ENCODE measurements at places on chromosomes 7 and 10. TPM values are rescaled to one million over a fixed set of nuclear protein-coding genes. Genes with fewer than 3 reads are reported as not detected.
A peak's percentile ranks its signal among the peaks of the same experiment; 100 is the strongest.

GRCh38 chr7:103120362-103120761, 28.5 kb downstream of the NAPEPLD start:
- no peak overlapping the region for H3K27ac ChIP-seq
- DNase-seq, result no peak
- H3K27me3 ChIP-seq, result no peaks in the 10 kb centered on the region
- no peaks in the 10 kb centered on the region for H3K4me1 ChIP-seq
- no peak overlapping the region for H3K4me3 ChIP-seq

DNA sequence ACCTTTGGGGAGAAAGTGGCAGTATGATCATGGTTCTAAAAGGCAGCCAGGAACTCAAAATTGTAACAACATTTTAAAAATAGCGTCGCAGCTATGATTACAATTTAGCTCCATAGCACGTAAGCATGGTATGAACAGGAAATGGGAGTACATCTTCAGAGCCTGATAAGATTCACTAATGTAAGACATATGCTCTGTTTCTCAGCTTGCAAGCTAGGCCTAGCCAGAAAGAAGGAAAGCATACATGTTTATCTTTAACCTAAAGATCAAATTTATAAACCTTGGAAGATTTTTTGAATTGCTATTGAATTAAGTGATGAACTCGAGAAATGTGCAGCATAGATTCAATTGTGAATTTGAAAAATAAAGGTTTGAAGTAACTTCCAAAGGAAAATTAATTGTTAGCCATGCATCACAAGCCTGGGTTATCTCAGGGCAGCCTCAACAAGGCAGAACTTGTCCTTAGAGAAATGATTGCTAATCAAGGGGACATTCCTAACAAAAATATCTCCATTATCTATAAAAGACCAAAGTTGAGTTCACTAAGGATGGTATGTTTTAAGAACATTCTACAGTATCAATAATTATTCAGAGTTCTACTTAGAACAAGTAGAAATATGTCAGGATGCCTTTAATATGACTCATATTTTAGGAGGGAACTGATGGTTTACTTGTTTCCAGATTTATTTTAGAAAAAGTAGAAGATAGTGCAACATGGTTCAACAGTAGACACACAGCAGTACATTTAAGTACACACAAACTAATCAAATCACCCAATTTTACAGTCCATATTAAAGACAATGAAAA, 38.8 kb upstream of the SEPTIN7 start:
- no peaks in the 10 kb centered on the region for H3K4me1 ChIP-seq
- DNase-seq, result peak; percentile 52
- peak overlapping the region; percentile 16 for H3K27ac ChIP-seq
- no peaks in the 10 kb centered on the region for H3K36me3 ChIP-seq
- H3K4me3 ChIP-seq, result no peak overlapping the region

KIAA1217 gene
- 35.1 TPM for total RNA-seq

- H3K27me3 ChIP-seq, result no peaks in the 10 kb centered on the region
- no peak overlapping the region for H3K4me3 ChIP-seq
- no peaks in the 10 kb centered on the region for H3K36me3 ChIP-seq
- no peaks in the 10 kb centered on the region for H3K4me1 ChIP-seq
Observed at GRCh38 chr10:60096761-60097513, 190.6 kb upstream of the CCDC6 start.

DNA sequence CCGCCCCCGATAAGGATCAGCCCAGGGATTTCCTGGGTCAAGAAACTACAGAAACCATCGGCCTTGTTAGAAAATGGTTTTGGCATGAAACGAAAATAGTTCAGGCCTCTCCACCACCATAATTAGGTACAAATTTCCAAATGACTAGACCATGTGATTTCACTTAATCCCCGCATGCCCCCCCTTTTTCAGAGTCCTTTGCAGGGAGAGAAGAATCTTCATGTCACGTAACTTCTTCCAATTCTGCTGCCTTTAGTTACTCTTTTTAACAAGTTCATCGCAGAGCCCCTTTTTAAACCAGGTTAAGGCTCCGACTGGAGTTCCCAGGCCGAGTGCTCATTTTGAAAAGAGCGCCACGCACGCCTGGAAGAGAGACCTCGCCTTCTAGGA, 3.4 kb downstream of the PDGFA start:
- no peak overlapping the region for H3K27ac ChIP-seq
- H3K4me1 ChIP-seq, result peaks cover 13% of the 10 kb centered on the region
- H3K27me3 ChIP-seq, result peaks cover 10% of the 10 kb centered on the region
- peak; percentile 38 for DNase-seq
- no peak overlapping the region for H3K4me3 ChIP-seq
- no peaks in the 10 kb centered on the region for H3K36me3 ChIP-seq

- DNase-seq, result no peak
- no peak overlapping the region for H3K4me3 ChIP-seq
Observed at GRCh38 chr7:24005517-24005916, 278.5 kb upstream of the NPY start.

DNA sequence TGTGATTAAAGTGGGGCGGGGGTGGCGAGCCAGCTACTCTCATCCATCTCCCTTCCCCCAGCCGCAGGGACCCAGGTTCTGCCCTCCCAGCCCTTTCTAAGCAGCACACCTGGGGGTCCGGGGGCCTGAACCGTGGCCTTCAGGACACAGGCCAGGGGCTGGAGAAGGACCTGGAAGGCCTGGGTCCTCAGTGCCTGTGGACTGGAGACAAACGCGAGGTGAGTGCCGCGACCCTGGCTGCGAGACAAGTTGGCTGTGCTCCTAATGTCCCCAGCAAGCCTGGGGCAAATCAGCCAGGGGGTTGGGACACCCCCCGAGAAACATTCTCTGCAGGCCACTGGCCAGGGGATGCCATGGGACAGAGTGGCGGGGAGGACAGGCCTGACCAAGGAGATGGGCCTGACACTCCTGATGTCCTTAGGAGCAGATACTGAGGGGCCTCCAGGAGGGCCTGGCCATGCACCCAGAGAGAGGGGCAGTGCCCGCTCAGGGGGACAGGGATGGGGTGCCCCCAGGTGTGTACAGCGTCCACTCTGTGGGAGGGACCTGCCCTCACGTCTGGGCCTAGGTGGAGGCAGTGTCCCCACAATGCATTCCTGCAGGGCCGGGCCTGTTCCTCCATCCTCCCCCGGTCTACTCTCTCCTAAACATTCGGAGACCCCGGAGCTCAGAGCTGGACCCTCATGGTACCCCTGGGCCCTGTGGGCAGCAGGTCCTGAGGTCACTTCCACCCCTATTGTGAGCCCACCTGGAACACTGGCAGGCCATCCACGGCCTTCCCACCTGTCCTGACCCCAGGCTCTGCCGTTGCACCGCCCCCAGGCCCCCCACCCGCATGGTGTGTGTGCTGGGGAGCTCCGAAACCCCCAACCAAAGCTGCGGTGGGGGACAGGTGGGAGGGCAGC, 13.1 kb downstream of the BRAT1 start:
- no peaks in the 10 kb centered on the region for H3K27me3 ChIP-seq
- no peak overlapping the region for H3K4me3 ChIP-seq
- H3K27ac ChIP-seq, result no peak overlapping the region
- H3K36me3 ChIP-seq, result peaks cover 31% of the 10 kb centered on the region
- no peak for DNase-seq

SLIT1 gene
- total RNA-seq, result 5.6 TPM

- no peaks in the 10 kb centered on the region for H3K27me3 ChIP-seq
- no peak for DNase-seq
- H3K4me3 ChIP-seq, result no peak overlapping the region
- no peaks in the 10 kb centered on the region for H3K36me3 ChIP-seq
- H3K4me1 ChIP-seq, result no peaks in the 10 kb centered on the region
Observed at GRCh38 chr7:120738816-120739215, 119.1 kb downstream of the TSPAN12 start.

- no peaks in the 10 kb centered on the region for H3K27me3 ChIP-seq
- no peak overlapping the region for H3K27ac ChIP-seq
- H3K4me1 ChIP-seq, result peaks cover 5% of the 10 kb centered on the region
- H3K36me3 ChIP-seq, result no peaks in the 10 kb centered on the region
- no peak for DNase-seq
- H3K4me3 ChIP-seq, result no peak overlapping the region
Observed at GRCh38 chr10:24759672-24760071, 36.0 kb upstream of the ARHGAP21 start.

GRCh38 chr10:97733256-97733655, 3.7 kb upstream of the ZFYVE27 start:
- no peak overlapping the region for H3K4me3 ChIP-seq
- no peaks in the 10 kb centered on the region for H3K27me3 ChIP-seq
- no peak overlapping the region for H3K27ac ChIP-seq
- peaks cover 7% of the 10 kb centered on the region for H3K4me1 ChIP-seq
- no peak for DNase-seq

GRCh38 chr7:134892963-134893362, 93.3 kb upstream of the AGBL3 start:
- H3K27ac ChIP-seq, result peak overlapping the region; percentile 56
- no peaks in the 10 kb centered on the region for H3K36me3 ChIP-seq
- peak overlapping the region; percentile 19 for H3K4me3 ChIP-seq
- no peaks in the 10 kb centered on the region for H3K27me3 ChIP-seq
- peak; percentile 45 for DNase-seq

Data from lung (tissue), 17 donors.